ENCODE measurements at places on chromosomes 1 and 21.
A peak's percentile ranks its signal among the peaks of the same experiment; 100 is the strongest.

GRCh38 chr1:244150665-244151064 lies 99.6 kb downstream of the ZBTB18 start:
- DNase-seq, result no peak

DNA sequence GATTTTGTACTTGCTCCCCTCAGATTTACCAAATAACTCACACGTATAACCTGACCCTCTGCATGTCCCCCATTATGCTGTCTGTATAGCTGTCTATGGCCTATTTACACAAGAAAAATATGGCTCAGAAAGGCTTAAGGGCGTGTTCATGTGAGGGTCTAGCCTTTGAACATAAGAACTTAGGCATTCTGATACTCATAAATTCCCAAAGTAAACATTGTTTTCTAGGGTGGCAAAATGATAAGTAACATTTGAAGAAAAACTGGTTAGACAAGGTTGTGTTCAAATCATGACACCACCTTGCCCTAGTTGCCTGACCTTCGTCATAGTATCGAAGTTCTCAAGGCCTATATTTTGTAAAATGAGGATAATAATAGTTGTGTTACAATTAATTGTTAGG lies 394.6 kb downstream of the LRRIQ3 start:
- DNase-seq, result no peak

- DNase-seq, result no peak
Measured at GRCh38 chr21:32613436-32614043, 1.4 kb upstream of the CFAP298 start.

DNA sequence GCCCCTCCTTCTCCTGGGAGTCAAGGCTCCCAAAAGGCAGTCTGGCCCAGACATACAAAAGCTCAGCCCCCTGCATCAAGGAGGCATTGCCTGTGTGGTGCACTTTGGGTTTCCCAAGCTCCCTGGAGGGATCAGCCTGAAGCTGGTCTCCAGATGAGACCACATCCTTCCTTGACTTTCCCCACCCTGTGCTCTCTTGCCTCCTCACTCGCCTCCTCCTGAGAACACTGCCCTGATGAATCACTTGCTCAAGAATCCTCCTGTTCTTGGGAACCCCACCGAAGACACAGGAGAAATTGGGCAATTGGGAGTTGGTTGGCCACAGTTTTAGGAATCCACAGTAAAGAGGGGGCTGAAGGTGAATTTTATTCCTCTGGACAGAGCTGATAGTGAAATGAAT lies 34.8 kb upstream of the LYST start:
- no peak for DNase-seq

DNA sequence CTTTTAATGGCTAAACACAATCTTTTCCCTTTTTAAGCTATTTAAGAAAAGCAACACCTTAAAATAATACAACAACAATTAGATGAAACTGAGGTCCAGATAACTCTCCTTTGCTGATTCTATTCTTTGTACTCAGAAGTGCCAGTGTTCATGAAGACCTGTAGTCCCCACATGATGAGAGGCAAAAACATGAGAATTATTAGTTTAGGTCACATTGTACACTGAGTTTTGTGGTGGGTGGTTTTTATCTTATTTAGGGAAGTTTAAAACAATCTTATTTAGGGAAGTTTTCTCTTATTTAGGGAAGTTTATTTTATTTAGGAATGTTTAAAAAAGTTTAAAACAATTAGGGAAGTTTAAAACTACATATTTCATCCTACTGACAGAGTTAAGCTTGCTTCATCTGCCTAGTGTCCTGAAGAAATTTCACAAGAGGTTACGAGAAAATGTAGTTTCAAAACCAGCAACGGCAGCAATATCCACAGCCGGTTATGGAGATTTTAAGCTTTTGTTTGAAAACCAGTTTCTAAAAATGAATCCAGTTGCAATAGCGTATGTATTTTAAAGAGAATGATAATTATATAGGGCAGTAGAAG lies 7.8 kb upstream of the OR14I1 start:
- no peak for DNase-seq

DNA sequence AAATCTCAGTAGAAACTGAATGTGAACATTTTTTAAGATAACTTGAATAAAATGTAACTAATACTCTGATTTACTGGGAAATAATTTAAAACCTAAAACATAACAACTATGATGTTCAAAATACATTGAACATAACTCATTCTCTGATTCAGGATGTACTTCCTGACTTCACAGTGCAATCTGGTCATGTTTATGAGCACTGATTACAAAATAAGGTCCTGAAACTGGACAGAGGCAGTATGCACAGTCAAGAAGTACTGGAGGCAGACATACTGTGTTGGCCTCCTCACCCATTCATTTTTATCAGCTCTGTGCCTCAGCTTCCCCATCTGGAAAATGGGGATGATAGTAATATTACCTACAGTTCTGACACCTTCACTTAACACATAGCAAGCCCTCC lies 651.3 kb downstream of the PTPRC start:
- no peak for DNase-seq

DNA sequence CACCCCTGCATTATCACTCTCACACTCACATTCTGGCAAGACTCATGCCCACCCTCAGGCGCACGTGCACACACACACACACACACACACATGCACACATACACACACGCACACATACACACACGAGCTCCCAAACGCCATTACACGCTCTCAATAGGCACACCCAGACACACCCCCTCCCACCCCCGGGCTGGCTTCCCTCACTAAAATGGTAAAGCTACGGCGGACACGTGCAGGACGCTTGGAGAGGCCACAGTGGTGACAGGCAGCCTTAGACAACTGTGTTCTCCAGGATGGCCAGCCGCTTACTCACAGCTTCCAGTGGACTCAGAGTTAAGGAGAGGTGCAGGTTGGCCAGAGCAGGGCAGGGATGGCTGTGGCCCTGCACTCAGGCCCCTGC lies 10.1 kb downstream of the MATN1 start:
- DNase-seq, result no peak

DNA sequence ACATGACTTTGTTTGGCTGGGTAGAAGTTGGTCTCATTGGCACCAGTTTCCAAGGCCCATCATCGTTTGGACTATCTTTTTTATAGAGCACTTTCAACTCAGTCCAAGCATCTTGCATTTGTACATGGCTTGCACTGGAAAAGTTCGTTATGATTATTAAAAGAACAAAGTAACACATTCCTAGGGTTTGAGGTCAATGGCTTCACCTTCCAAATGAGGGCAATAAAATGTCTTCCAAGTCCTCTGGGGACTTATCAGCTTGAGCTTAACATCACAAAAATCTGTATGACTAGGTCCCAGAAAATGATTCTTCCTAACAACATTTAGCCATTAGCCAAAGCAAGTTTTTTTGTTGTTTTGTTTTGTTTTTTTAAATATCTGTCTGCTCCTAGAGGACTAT lies 610.8 kb downstream of the LMO4 start:
- DNase-seq, result no peak

DNA sequence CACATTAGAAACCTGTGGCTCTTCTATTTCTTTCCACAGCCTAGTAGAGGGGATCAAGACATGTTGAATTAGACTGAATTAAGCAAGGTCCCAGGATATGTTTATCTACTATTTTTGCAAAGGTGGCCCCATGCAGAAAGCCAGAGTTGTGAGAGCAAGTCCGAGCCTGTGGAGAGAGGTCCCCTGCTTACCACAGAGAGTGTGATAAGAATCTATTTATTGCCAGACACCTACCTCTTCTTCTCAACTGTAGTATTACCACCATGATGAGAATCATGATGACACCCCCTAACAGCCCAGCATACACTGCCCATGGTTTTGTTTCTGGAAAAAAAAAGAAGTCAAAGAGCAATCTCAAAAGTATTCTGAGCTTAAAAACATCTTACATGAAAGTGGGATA lies 23.0 kb downstream of the SLAMF1 start:
- DNase-seq, result no peak

DNA sequence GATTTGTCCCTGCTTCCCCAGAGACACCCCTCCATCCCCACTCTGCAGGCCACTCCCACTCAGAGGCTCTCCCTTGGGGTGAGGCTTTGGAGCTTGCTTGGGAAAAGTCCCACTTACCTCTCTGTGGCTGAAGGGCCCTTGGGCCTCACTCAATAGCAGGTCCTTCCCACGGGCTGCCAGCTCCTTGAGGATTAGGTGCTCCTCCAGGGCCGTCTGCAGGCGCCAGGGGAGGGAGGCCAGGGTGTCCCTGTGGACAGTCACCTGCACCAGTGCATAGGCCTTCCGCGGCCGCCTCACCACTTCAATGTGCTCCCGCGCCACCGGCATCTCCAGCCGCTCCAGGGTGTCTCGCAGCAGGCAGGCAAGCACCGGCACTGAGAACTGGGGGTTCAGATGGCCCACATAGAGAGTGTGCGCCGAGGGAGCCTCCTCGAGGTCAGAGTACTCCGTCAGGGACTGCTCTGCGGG lies 1.4 kb downstream of the SLFNL1 start:
- no peak for DNase-seq

DNA sequence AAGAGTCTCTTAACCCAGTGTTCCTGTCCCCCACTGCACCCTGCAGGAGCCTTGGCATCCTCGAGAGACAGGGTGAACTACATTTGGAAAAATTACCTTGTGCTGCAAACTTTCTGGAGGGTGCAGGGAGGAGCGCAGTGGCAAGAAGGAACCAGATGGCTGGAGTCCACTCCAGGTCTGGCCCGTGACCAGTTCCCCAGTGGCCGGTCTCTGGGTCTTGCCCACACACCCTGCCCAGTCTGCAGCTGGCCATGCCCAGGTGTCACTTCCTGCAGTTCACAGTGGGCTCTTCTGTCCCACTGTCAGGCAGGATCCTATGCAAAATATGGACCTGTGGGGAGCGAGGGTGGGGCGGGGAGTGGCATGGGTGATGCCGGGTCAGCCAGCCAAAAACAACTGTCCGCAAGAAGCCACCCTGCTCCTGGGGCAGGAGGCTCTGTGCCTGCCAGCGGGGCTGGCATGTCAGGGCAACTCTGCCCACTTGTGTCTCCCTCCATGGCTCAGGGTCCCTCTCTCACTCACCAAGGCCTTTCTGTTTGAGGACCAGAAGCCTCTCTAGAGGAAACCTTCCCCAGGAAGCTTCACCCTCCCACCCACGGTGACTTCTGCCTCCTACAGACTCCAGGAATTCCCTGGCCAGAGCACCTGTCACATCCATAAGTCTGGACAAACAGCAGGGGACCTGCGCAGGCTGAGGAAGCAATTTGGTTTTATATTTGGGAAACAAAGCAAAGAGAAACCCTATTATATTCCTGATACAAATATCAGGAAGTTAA lies 55.6 kb downstream of the KIF21B start:
- no peak for DNase-seq

DNA sequence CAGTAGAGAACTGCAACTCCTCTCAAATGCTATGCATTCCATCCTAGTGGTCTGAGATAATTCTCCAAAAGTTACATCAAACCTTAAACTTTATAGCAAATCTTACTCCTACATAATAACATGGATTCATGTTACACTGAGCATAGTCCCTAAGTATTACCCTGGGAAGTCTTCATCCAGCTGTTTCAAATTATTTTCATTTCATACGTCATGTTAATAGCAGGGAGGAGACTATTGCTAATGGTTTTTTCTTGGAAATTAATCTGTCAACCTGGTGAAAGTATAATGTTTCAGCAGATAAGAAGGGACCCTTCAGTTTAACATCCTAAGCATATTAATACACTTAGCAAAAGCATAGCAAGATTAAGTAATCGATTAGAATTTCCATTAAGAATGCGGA lies 318.1 kb downstream of the USP25 start:
- DNase-seq, result no peak

DNA sequence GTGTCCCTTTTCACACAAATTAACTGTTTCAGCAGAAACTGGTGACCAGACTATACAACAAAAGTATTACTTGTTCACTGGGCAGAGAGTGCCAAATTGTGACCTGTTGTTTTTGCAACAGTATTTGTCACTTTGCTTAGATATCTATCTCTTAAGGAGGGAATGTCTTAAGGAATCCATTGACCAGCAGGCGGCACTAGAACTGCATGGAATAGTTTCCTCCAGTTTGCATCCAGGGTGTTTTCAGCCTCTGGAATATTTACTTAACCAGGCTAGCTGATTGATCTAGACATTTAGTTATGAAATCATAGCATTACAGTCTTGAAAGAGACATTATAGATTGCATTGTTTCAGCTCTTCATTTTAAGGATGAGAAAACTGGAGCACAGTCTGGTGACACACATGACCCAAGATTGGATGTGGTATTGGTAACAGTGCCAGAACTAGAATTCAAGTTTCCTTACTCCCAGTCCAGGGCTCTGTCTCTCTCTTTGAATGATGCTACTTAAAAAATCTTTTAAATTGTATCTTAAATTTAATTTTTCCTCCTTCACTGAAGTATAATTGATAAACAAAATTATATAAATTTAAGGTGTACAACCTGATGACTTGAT lies 16.9 kb downstream of the RPTN start:
- DNase-seq, result no peak

DNA sequence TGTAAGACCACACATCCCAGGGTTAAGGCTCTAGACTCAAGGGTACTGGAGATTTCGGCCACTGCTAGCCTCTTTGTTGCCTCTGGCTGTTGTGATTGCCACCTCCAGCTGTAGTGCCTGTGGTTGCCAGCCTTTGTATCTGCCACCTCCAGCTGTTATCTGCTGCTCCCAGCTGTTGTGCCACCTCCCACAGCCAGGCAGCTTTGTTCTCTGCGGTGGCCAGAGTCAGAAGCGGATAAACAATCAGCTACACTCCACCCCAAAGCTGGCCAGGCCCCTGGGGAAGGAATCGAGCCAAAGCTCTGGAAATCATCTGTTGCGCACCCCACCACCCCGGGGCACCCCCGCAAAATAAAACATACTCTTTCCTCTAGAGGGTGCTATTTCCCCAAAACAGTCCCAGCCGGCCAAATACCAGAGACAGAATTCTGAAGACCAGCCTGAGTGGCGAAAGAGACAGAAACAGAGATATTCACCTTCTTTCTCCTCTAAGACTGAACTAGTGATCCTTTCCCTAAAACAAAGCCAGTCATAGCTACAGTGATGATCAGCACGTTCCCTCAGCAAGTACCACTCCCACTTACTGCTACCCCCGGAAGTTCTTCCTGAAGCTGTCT lies 14.8 kb upstream of the PIGM start:
- DNase-seq, result peak; percentile 57

DNA sequence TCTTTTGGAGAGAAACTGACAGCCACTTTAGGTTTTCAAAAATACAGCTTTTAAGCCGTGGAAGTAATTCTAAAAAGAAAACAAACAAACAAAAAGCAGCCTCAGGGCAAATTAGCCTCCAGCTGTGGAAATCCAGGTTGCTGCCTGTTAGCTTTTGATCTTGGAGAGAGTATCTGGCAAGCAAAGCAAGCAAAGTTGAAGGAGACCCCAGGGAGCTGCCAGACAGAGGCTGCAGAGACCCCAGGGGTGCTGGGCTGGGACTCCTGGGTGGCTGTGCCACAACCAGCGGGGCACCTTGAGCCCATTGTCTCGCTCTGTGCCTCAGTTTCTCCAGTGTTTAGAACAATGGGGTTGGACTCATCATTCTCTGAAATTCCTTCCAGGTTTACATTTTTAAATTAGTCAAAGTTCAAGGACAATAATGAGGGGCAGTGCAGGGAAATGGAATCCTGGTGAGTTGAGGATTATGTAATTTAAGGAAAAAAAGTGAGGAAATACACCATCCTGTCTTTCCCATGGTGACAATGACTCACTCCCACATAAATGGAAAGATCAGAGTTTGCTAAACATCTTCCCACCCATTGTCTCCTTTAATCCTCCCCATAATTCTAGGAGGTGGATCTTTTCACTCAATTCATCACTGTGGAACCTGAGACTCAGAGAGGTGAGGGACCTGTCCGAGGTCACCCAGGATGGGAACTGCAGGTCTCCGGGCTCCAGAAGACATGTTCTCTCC lies 480.5 kb downstream of the MATN1 start:
- DNase-seq, result no peak

GRCh38 chr1:225617479-225617878 lies 35.4 kb downstream of the ENAH start:
- no peak for DNase-seq

- DNase-seq, result no peak
Measured at GRCh38 chr1:168097921-168098528, 38.7 kb downstream of the GPR161 start.
